ENCODE measurements at places on chromosomes 4 and X.

GRCh38 chr4:73387552-73387951 is 16.5 kb upstream of the ALB start:
- DNase-seq = no peak

DNA sequence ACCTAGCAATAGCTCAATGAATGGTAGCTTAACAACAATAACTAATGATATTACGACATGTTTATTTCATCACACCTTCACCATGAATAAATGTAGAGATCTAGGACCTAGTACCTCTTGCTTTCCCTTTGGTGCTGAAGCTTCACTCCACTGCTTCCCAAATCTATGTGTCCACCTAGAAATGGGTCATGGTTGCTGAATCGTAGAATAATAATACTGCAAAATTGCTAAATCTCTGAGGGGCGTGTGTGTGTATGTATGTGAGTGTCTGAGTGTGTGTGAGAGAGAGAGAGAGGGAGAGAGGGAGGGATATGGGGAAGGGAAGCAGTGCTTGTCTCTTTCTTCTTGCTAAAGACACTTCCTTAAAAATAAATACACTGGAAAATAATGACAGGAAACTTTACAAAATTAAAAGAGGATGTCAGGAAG is 109.3 kb upstream of the BMP2K start:
- DNase-seq = no peak

- no peak for DNase-seq
Observed at GRCh38 chr4:127905029-127905428, 24.3 kb downstream of the PLK4 start.

DNA sequence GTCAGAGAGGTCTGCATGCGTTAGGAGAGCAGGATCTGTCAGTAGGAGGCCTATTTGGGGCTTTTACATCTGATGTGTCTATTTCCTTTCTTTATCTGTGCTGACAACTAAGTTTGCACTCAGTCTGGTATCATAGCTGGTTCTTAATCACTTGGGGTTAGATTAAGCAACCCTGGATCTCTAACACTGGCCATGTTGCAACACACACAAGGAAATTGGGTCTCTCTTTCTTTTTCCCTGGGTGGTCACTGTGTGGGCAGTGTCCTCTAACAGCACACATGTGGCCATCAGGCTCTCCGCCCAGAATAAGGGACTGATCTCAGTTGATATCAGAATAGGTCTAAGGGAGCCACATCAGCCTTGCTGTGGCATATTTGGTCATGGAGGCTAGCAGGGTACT is 38.9 kb downstream of the IGFBP7 start:
- no peak for DNase-seq

- no peak for DNase-seq
Observed at GRCh38 chrX:19866626-19867410, 20.6 kb downstream of the SH3KBP1 start.

- no peak for DNase-seq
Observed at GRCh38 chrX:104281564-104281963, 26.8 kb upstream of the ESX1 start.

GRCh38 chr4:122117743-122118142 is 34.4 kb upstream of the BLTP1 start:
- no peak for DNase-seq

DNA sequence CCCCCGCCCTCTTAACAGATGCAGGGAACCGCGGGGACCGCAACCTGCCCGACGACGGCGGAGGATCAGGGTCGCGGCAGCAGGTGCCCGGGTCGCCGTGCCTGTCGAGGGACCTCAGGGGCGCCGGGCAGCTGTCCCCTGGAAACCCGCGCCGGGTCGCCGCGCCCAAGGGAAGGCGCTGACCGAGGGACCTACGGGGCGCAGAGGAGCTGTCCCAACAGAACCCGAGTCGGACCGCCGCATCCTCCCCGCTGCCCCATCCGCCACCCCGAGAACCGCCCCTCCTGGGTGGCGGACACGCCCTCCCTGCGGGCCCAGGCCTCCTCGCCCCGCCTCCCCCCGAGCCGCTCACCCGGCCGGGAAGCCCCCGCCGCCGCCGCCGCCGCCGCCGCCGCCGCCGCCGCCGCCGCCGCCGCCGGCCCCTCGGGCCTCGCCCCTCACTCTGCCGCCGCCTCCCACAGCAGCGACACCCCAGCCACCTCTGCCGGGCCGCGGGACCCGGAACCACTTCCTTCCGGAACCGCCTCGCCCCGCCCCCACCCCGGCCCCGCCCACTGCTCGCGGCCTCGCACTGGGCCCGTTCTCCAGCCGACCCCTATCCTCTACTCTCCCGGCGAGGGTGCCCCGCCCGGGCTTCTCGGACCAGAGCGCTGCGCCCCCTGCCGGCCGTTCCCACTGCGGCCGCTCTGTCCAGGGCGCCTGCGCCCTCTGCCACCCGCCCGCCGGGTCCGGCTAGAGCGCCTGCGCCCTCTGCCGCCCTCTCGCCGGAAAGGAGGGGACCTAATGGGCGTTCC is at the start of gene BCLAF3:
Gene BCLAF3 (minus strand): TSS at position 506 of the 794 bp plus-strand sequence. CDS start 20,797 bp downstream, outside the sequence.
- DNase-seq = peak; percentile 85

GRCh38 chr4:147201016-147201415 is 255.4 kb upstream of the TTC29 start:
- DNase-seq = no peak

DNA sequence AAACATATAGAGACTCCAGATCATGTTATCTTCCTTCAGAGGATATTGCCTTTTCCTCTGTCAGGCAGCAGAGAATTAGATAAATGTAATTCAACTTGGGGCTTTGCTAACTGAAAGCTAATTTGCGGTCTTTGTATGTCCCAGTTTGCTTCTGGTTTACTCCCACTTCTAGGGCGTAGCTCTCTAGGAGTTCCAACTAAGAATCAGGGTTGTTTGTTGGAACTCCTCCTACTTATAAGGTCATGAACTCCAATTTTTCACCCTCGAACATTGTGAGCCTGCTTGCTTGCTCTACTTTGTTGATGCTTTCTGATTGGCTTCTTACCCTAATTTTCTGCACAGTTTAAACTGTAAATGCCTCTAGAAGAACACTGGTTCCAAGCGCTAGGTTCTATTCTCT is 66.1 kb downstream of the FMR1NB start:
- DNase-seq = no peak

DNA sequence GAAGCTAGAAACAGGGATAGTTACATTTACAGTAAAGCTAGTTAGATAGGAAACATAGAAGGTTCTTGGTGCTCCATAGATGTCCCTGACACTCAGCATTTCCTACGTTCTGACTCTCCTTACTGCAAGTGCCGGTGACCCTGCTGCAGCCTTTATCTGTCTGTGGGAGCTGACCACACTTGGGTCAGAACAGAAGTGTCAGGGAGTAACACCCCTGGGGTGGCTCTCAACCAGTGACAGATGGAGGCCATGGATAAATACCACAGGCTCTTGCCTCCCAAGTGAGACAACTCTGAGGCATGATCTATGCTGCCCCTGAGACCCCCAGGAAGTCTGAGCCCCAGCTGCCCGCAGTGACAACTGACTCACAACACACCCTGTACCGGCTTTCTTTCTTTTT is 69.8 kb downstream of the ANXA3 start:
- DNase-seq = no peak

DNA sequence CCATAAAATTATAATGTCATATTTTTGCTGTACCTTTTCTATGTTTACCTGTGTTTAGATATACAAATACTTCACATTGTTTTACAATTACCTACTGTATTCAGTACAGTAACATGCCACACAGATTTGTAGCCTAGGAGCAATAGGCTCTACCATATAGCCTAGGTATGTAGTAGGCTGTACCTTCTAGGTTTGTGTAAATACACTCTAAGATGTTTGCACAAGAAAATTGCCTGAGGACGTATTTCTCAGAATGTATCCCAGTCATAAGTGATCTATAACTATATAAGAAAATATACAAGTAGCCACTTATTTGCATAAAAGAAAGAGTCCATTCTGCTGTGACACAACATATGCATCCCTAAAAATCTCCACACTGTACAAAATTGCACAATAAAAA is 36.3 kb upstream of the SCML1 start:
- DNase-seq = no peak

GRCh38 chr4:151192556-151193235 is 84.3 kb upstream of the PRSS48 start:
- no peak for DNase-seq

DNA sequence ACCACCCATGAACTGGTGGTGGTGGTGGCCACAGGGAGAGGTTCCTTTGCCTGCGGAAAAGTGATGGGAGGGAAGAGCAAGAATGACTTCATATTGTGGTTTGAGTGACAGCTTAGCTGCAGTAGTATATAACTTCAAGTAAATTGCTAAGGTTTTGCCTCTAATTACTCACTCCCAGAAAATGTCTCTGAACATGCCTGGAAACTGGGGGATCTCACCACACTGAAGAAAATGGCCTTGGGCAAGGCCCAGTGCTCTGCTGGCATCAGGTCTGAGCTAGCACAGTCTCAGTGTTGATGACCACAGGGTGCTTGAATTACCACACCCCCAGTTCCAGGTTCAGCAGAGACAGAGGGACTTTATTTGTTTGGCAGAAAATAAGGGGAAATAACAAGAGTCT is 2085.4 kb downstream of the ARAP2 start:
- no peak for DNase-seq

- no peak for DNase-seq
Observed at GRCh38 chr4:52081216-52081615, 30.1 kb downstream of the SPATA18 start.

GRCh38 chrX:120561634-120562568 is 1.1 kb upstream of the CUL4B start:
- DNase-seq = no peak

GRCh38 chr4:107050525-107051135 is 14.5 kb upstream of the DKK2 start:
- DNase-seq = no peak

Data from activated naive CD4-positive, alpha-beta T cell treated with anti-CD3 and anti-CD28 coated beads, Interleukin-2, amount 50 U/mL, for 16 hours (primary cell).